ENCODE measurements at places on chromosomes 13 and 19. TPM values are rescaled to one million over a fixed set of nuclear protein-coding genes. Genes with fewer than 3 reads are reported as not detected.

ZNF559 gene
- 48.8 TPM for total RNA-seq

ZNF738 gene
- total RNA-seq, result 51.3 TPM

YIF1B gene
- total RNA-seq, result 24.7 TPM

PARP4 gene
- 10.3 TPM for total RNA-seq

ZGLP1 gene
- 5.9 TPM for total RNA-seq

FUT1 gene
- 0.31 TPM for total RNA-seq

BEST2 gene
- not detected for total RNA-seq

ZNF134 gene
- total RNA-seq, result 50.1 TPM

TUBA3C gene
- not detected for total RNA-seq

URAD gene
- not detected for total RNA-seq

MBD3L3 gene
- not detected for total RNA-seq
